ENCODE measurements at places on chromosomes 16 and 17.
A peak's percentile ranks its signal among the peaks of the same experiment; 100 is the strongest.

- peak; percentile 85 for DNase-seq
Observed at GRCh38 chr16:66366433-66367299, at the start of gene CDH5. TSS of gene CDH5 (plus strand) at chr16:66366691. CDS start at chr16:66379338, 12,647 bp downstream.

- no peak for DNase-seq
Observed at GRCh38 chr17:79651266-79651665, 40.4 kb upstream of the RBFOX3 start.

GRCh38 chr17:57540596-57540995 lies 204.5 kb downstream of the CCDC182 start:
- DNase-seq, result no peak

- no peak for DNase-seq
Observed at GRCh38 chr17:64328036-64328858, 62.4 kb downstream of the PECAM1 start.

DNA sequence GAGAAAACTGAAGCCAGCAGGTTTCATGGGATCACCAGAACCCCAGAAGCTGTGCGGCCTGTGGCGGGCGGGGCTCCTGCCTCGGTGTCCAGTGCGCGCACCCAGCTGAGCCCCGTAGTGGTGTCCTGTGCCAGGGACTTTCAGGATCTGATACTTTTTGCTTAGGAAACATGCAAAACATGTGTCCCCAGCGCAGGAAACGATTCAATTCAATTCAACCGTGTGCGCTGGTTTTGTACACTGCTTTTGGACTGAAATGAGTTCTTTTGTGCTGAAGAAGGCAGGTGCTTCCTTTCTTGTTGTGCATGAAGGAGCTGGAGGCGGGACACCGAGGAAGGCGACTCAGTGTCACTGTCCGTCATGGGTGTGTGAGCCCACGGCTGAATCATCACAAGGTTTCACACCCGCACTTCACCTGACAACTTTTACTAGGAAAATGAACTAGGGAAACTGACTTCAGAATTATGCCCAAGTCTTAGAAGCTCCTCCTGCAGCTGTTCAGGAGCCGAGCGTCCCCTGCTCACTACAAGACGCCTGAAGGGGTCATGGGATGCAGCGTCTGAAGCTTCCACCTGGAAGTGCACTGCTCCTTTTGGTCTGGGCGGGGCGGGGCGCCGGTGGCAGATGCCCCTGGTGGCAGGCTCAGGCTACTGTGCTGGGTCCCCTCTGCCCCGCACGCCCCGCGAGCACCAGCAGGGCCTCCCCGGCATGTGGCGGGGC lies 31.4 kb upstream of the ZNF750 start:
- DNase-seq, result peak; percentile 42

DNA sequence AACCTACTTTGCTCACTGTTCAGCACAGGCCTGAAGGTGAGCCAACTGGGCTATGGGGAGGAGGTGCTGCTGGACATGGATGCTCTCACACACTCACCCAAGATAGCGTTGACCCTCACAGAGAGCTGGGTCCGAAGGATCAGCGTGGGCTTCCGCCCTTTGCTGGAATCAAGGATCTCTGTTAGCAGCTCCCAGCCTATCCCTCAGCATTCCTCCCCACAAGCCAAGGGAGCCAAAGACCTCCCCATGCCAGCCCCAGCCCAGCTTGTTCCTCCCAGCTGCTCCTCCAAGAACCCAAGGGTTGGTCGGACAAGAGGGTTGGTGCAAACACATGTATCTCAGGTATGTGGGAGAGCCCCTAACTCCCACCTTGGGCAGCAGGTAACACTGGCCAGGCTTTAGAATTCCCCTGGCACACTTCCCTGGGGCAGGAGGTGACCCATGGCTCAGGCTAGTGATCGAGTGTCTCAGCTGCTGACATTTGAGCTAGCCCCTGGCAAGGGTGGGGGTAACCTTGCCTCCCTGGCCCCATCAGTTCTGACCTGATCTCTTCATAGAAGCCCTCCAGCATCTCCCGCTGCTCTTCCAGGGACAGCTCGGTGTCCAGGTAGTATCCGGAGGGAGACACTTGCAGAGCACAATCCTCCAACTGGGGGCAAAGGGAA lies 8.3 kb downstream of the FHOD1 start:
- DNase-seq, result no peak

GRCh38 chr17:64260886-64261285 lies 2.2 kb downstream of the TEX2 start:
- no peak for DNase-seq

GRCh38 chr17:58344047-58344790 lies 7.8 kb downstream of the SUPT4H1 start:
- DNase-seq, result no peak

DNA sequence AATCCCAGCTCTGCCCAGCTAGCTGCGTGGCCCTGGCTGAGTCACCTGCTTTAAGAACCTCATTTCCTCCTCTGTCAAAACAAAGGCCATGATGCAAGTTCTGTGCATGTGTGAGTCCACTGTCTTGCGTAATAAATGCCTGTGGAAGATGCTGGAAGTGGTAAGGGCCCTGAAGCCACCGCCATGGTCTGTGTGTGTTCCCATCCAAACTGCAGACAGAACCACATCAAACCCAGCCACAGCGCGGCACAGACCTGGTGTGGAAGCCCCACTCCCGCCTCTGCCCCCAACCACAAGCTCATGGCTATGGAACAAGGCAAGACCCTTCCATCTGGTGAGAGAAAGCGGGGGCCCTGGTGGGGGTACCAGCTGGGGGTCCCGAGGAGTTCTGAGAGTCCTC lies 26.0 kb downstream of the NECAB2 start:
- no peak for DNase-seq

DNA sequence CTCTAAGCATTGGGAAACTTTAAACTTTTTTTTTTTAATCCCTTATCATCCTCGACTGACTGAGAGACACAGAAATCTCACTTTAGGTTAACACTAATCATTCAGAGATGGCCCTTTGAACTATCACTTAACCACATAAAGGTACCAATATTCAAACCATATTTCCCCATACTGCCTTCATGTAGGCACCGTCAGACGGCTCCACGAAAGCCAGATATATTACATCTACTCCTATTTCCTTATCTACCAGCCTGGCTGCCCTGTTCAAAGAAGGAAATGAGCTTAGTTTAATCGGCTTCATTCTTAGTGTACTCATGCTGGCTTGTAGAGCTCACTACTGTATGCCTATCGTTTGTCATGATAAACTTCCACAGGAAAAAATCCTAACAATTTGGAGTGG lies 270.9 kb downstream of the CEP112 start:
- no peak for DNase-seq
